Fibroblast of lung (primary cell): ENCODE measurements at places on chromosomes 6 and 20. TPM values are rescaled to one million over a fixed set of nuclear protein-coding genes. Genes with fewer than 3 reads are reported as not detected.
A peak's percentile ranks its signal among the peaks of the same experiment; 100 is the strongest.

Gene OOEP
- total RNA-seq = 0.17 TPM in 1 of 2 replicates, not detected in the other

- DNase-seq = peak; percentile 91
Measured at GRCh38 chr6:145756170-145756662, 20.9 kb upstream of the EPM2A start.

DNA sequence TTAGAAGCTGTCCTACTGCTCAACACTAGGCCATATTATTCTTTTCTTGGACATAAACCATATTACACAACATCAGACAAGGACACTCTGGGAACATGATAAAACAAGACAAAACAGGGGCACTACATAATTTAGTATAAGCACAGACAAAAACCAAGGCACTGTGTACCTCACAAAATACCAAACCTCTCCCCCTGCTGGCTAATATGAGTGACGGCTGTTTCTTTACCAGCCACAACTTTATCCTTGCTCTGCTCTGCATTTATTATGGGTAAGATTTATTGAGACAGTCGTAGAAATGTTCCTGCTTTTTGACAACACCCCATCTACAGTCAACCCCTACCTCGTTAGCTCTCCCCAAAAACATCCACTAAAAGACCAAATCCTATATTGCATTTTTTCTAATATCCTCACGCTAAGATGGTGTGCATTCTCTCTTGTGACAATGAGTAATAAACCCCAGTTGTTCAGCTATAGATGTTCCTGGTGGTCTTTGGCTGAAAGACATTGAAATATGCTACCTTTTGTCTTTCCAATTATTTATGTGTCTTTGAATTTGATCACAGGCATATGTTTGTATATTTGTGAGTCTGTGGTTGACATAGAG lies 23.8 kb upstream of the POLR1H start:
- peak; percentile 56 for DNase-seq

- DNase-seq = no peak
Measured at GRCh38 chr6:741410-742339, 48.7 kb upstream of the EXOC2 start.

DNA sequence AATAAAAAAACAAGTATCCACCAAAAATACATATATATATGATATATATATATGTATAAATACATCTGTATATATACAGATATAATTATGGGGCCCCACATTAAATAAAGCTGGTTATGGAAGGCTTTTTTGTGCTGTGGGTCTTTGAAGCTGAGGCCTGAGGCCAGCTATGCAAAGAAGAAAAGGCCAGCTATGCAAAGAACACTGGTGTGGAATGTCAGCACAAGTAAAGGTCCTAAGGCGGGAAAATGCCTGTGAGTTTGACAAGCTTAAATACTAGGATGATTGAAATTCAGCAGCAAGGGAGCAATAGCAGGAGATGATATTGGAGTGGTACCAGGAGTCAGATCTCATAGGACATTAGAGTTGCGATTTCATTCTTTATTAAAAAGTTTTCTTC lies 25.2 kb downstream of the ADGRF1 start:
- DNase-seq = no peak

DNA sequence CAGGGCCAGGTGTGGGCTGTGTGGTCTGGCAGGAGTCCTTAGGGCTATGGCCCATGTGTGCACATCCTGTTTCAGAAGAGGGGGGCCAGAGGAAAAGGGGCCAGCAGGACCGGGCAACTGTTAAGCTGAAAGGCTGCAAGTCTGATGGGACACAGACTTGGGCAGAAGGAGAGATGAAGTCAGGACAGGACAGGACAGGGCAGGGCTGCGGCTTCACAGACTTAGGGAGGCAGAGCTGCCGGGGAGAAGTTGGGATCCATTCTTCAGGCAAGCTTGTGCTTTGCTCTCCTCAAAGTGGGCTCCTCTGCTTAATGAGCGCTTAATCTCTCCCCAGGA lies 28.7 kb downstream of the MOCS1 start:
- no peak for DNase-seq
